Hippocampal formation (tissue), 2 donors: ENCODE measurements at places on chromosomes 11 and 22.
A peak's percentile ranks its signal among the peaks of the same experiment; 100 is the strongest.

DNA sequence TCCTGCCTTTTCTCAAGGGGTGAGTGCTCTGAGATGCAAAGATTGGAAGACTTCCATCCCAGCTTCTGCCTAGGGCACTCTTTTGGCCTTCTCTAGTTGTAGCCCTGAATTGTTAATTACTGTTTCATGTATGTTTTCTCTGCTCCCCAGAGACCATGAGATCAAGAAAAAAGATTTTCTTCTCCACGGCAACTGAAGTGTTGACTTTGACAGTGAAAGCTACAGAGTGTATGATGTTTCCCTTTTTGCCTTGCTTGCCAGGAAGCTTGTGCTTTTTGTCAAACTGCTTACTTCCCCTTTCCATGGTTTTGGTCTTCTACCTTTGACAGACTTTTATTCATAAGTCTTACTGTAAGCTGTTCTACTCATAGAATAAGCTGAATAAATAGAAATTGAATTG is 23.3 kb upstream of the EIF3D start:
- DNase-seq, result no peak

GRCh38 chr11:5818245-5818886 is 9.6 kb downstream of the OR52N2 start:
- DNase-seq, result no peak

DNA sequence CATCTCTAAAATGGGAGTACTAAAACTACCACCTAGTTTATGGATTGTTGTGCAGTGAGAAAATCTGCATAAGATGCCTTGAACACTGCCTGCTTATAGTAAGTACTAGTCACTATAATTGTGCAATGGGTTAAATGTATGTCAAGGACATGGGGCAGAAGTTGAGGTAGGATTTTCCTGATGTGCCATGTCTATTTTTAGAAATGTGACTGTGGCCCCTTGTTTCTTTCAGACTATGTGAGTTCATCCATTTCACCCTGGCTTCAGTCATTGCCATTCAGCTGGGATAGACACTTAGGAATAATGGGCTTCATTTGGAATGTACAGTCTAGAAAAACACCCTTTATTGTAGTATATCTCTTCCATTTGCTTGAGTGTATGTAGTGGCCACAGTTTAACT is 51.4 kb downstream of the BDNF start:
- no peak for DNase-seq

DNA sequence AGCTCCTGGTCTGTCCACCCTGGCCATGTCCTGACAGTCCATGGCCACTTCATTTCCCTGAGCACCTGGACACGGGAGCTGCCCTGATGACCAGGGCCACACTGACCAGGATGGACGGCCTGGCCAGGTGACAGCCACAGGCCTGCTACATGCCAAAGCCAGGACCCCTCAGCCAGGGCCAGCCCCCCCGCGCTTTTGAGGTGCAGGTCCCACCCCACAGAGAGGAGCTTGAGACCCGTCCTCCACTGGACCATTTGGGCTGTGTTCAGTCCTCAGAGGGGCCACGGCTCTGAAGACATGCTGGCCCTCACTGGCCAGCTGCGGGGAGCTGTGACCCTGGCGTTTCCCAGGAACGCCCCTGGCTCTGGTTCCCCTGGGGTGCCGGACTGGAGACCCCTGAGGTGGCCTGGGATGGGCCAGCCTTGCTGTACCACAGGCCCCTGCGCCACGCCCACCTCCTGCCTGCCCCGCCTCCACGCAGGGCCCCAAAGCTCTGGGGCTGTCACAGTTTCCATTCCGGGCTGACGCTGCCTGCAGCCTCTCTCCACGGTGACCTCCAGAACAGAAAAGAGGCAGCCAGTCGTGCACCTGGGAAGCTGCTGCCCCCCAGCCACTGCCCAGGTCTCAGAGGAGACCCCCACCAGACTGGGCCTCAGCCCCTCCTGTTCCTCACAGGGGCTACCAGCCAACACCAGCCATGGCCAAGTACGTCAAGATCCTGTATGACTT is 18.2 kb downstream of the EPS8L2 start:
- DNase-seq, result no peak

GRCh38 chr11:67373648-67374570 is 511 bp upstream of the CLCF1 start:
- DNase-seq, result no peak

DNA sequence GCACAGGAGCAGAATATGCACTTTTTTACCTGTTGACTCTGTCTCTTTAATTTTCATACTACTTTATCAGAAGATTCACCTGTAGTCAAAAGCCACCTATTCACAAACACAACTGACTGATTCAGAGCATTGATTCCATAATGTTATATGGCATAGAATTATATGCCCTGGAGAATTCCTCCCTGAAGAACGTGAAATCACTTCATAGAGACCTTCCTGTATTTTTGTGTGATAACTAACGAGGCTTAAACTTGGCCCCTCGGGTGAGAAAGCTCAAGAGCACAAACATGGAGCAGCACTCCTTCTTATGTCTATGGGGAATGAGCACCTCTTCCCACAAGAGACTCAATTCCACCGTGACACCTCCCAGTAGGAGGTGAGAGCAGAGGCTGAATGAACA is at the start of gene OR10A6:
Gene OR10A6 (minus strand): TSS at position 101 of the 400 bp plus-strand sequence. CDS start 2,606 bp downstream, outside the sequence.
- no peak for DNase-seq

- DNase-seq, result no peak
Observed at GRCh38 chr11:75031224-75031753, 42.6 kb downstream of the NEU3 start.

- DNase-seq, result peak; percentile 60
Observed at GRCh38 chr11:73350908-73351636, 25.1 kb upstream of the RELT start.
